ENCODE measurements at places on chromosomes 1 and 21. TPM values are rescaled to one million over a fixed set of nuclear protein-coding genes. Genes with fewer than 3 reads are reported as not detected.
A peak's percentile ranks its signal among the peaks of the same experiment; 100 is the strongest.

GRCh38 chr1:235923466-235924021 lies 56.8 kb upstream of the LYST start:
- H3K4me1 ChIP-seq, result peaks cover 16% of the 10 kb centered on the region
- peak; percentile 14 for DNase-seq
- no peak overlapping the region for H3K27ac ChIP-seq
- no peaks in the 10 kb centered on the region for H3K27me3 ChIP-seq
- no peak overlapping the region for H3K4me3 ChIP-seq
- no peaks in the 10 kb centered on the region for H3K36me3 ChIP-seq

GRCh38 chr21:42016364-42016985 lies 6.3 kb upstream of the ZBTB21 start:
- no peaks in the 10 kb centered on the region for H3K4me1 ChIP-seq
- DNase-seq, result no peak
- no peak overlapping the region for H3K27ac ChIP-seq

DNA sequence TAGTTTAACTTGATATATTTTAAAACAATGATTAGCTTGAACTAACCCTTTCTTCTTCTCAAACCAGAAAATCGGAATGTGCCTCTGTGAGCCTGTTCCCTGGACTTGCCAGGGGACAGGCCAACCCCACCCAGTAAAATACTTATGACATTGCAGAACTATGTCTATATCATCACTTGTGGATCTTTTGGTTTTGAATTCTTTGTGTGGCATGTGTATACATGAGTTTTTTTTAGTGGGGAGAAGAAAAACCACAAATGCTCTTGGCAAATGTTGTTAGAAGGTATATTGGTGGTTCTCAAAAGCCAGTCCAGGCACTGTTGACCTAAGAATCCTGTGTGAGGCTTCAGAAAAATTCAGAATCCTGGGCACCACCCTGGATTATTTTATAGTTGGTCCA lies 347.4 kb downstream of the SIPA1L2 start:
- H3K27ac ChIP-seq, result no peak overlapping the region
- no peak overlapping the region for H3K4me3 ChIP-seq
- no peaks in the 10 kb centered on the region for H3K36me3 ChIP-seq
- DNase-seq, result no peak

DNA sequence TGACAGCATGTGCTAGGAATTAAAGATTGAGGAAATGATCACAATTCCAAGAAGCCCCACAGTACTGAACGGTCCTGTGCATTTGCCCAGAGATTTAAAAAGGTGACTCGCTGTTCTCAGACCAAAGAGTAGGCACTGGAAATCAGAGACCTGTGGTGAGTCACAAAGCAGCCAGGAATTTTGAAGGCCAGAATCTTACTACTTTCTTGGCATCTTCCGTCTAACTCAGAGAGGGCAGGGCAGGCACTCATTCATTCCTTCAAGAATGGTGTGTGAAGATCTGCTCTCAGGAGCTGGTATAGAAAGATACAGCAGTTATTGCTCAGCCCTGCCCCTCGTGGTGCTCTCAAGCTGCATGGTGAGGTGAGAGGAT lies 57.9 kb downstream of the BRINP2 start:
- no peak overlapping the region for H3K4me3 ChIP-seq
- DNase-seq, result no peak

GRCh38 chr1:91803847-91804545 lies 82.0 kb downstream of the TGFBR3 start:
- no peaks in the 10 kb centered on the region for H3K36me3 ChIP-seq
- H3K4me1 ChIP-seq, result peaks cover 30% of the 10 kb centered on the region
- H3K4me3 ChIP-seq, result peak overlapping the region; percentile 78
- peak overlapping the region; percentile 94 for H3K27ac ChIP-seq
- H3K27me3 ChIP-seq, result no peaks in the 10 kb centered on the region
- peak; percentile 80 for DNase-seq

GRCh38 chr1:53594391-53595180 lies 135.4 kb downstream of the DMRTB1 start:
- H3K27me3 ChIP-seq, result no peaks in the 10 kb centered on the region
- no peak overlapping the region for H3K4me3 ChIP-seq
- no peak for DNase-seq
- no peaks in the 10 kb centered on the region for H3K4me1 ChIP-seq

- no peak overlapping the region for H3K27ac ChIP-seq
- no peaks in the 10 kb centered on the region for H3K27me3 ChIP-seq
- H3K4me1 ChIP-seq, result peaks cover 21% of the 10 kb centered on the region
- DNase-seq, result no peak
- peaks cover 13% of the 10 kb centered on the region for H3K36me3 ChIP-seq
These were observed 2.3 kb downstream of the SRM start for GRCh38 chr1:11057477-11057876.

GRCh38 chr1:2358072-2358471 lies 33.3 kb downstream of the MORN1 start:
- no peaks in the 10 kb centered on the region for H3K27me3 ChIP-seq
- H3K4me1 ChIP-seq, result no peaks in the 10 kb centered on the region
- no peaks in the 10 kb centered on the region for H3K36me3 ChIP-seq
- no peak overlapping the region for H3K4me3 ChIP-seq

- H3K4me3 ChIP-seq, result no peak overlapping the region
- no peak for DNase-seq
- H3K36me3 ChIP-seq, result no peaks in the 10 kb centered on the region
- no peak overlapping the region for H3K27ac ChIP-seq
- H3K4me1 ChIP-seq, result no peaks in the 10 kb centered on the region
- H3K27me3 ChIP-seq, result no peaks in the 10 kb centered on the region
These were observed 118.8 kb downstream of the PTBP2 start for GRCh38 chr1:96840396-96840795.

GRCh38 chr1:197320991-197321531 lies 53.0 kb downstream of the CRB1 start:
- H3K27ac ChIP-seq, result no peak overlapping the region
- no peaks in the 10 kb centered on the region for H3K4me1 ChIP-seq
- no peak for DNase-seq
- no peaks in the 10 kb centered on the region for H3K27me3 ChIP-seq

The CYP4A11 gene
- total RNA-seq, result not detected

The NBPF10 gene
- 4.4 TPM for total RNA-seq

The CCDC181 gene
- not detected for total RNA-seq

GRCh38 chr1:220335668-220336067 lies 63.4 kb upstream of the RAB3GAP2 start:
- no peak overlapping the region for H3K27ac ChIP-seq
- H3K36me3 ChIP-seq, result no peaks in the 10 kb centered on the region

GRCh38 chr1:154179946-154180687 lies 11.8 kb downstream of the TPM3 start:
- DNase-seq, result peak; percentile 45
- peak overlapping the region; percentile 79 for H3K4me3 ChIP-seq
- peak overlapping the region; percentile 93 for H3K27ac ChIP-seq
- H3K36me3 ChIP-seq, result peaks cover 31% of the 10 kb centered on the region
- H3K4me1 ChIP-seq, result peaks cover 80% of the 10 kb centered on the region
- no peaks in the 10 kb centered on the region for H3K27me3 ChIP-seq

The KCNJ15 gene
- total RNA-seq, result 0.10 TPM

GRCh38 chr1:220655509-220655908 lies 34.7 kb upstream of the C1orf115 start:
- H3K27me3 ChIP-seq, result peaks cover 2% of the 10 kb centered on the region
- no peak for DNase-seq
- H3K4me1 ChIP-seq, result no peaks in the 10 kb centered on the region
- no peaks in the 10 kb centered on the region for H3K36me3 ChIP-seq
- no peak overlapping the region for H3K27ac ChIP-seq

GRCh38 chr1:227453631-227454355 lies 109.6 kb upstream of the ZNF678 start:
- no peak overlapping the region for H3K27ac ChIP-seq
- H3K27me3 ChIP-seq, result peaks cover 3% of the 10 kb centered on the region
- H3K4me3 ChIP-seq, result no peak overlapping the region
- no peaks in the 10 kb centered on the region for H3K36me3 ChIP-seq
- DNase-seq, result no peak

GRCh38 chr1:174626031-174627025 lies 178.6 kb downstream of the GPR52 start:
- no peaks in the 10 kb centered on the region for H3K36me3 ChIP-seq
- no peak overlapping the region for H3K27ac ChIP-seq
- no peaks in the 10 kb centered on the region for H3K27me3 ChIP-seq
- DNase-seq, result no peak
